GM04503 (cell line): ENCODE measurements at places on chromosomes 6 and 20.

DNA sequence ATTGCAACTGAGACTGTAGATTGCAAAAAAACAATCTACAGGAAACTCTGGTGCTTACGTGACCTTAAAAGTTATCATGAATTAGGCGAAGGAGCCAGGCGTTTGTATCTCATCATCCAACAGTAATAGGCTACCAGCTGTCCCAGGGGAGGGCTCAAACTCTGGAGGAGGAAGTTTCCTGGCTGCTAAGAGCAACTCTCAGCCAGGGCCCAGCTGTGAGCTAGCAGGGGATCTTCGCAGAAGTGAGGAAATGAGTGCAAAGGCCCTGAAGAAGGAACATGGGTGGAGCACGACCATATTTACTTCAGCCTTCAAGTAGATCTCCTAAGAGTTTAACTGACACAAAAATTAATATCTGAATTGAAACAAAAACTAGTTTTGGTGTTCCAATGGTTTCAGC lies 686.9 kb upstream of the MAP3K7 start:
- no peak for DNase-seq

GRCh38 chr20:20084296-20084752 lies 32.0 kb downstream of the CFAP61 start:
- no peak for DNase-seq

GRCh38 chr6:40460380-40460779 lies 126.8 kb downstream of the LRFN2 start:
- DNase-seq, result no peak

DNA sequence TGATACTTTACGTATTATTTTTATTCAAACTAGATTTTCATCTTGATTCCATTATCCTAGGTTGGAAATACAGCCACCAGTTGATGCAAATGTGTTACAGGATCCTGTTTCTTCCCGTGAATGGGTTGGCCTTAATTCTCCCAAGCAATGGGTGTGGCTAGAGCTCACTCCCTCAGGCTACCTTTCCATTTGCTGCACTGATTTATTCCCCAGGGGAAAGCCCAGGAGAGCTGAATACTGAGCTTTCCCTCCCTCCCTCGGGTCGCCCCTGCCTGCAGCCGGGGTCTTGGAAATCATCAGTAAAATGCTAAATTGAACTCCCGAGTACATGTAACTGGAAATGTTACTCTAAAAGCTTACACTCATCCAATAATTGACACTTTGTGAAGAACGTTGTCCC lies 9.9 kb downstream of the SMOC2 start:
- DNase-seq, result no peak

- no peak for DNase-seq
Observed at GRCh38 chr6:33787954-33788693, 806 bp downstream of the LEMD2 start.

DNA sequence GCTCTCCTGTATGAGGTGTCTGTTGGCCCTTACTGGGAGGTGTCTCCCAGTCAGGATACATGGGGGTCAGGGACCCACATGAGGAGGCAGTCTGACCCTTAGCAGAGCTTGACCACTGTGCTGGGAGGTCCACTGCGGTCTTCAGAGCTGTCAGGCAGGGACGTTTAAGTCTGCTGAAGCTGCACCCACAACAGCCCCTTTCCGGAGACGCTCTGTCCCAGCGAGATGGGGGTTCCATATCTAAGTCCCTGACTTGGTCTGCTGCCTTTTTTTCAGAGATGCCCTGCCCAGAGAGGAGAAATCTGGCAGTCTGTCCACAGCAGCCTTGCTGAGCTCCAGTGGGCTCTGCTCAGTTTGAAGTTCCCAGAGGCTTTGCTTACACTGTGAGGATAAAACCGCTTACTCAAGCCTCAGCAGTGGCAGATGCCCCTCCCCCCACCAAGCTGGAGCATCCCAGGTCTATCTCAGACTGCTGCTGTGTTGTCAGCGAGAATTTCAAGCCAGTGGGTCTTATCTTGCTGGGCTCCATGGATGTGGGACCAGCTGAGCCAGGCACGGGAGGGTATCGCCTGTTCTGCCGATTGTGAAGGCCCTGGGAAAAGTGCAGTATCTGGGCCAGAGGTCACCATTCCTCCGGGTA lies 36.3 kb upstream of the IBTK start:
- DNase-seq, result no peak

DNA sequence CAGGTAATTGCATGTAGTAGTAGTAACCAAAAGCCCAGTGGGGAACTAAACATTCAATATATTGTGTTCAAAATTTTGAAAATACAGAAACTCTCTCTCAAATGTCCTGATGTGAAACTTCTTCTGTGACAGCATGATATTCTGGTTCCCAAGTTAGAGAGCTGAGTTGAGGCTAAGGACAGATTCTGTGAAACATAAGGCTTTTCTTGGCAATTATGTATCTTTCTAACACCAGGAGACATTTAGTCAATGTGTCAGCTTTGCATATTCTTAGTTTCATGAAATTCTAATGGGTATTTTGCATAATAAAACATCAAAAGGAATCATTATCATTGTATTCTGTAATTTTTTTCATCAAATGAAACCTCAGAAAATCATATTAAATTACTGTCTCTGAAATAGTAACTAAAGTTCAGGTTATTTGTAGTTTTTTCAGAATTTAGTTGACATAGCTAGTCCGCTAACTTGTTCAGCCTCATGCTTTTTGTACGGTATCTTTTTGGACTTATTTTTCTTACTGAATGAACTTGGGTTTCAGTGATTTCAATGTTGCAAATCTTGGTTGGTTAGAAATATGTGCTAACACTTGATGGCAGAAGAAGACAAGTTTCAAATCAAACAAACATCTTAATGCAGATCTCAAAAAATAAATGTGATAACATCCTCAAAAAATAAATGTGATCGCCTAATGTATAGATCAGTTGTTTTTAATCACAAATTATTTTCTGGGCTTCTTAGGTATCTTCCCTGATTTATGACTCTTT lies 70.4 kb downstream of the AKAP7 start:
- DNase-seq, result no peak

GRCh38 chr6:96466147-96466863 lies 55.3 kb upstream of the UFL1 start:
- no peak for DNase-seq
